Fibroblast of skin of abdomen (primary cell): ENCODE measurements at places on chromosomes 13 and 19.
A peak's percentile ranks its signal among the peaks of the same experiment; 100 is the strongest.

- DNase-seq: peak; percentile 48
Observed at GRCh38 chr19:3073159-3073563, 10.9 kb upstream of the TLE5 start.

DNA sequence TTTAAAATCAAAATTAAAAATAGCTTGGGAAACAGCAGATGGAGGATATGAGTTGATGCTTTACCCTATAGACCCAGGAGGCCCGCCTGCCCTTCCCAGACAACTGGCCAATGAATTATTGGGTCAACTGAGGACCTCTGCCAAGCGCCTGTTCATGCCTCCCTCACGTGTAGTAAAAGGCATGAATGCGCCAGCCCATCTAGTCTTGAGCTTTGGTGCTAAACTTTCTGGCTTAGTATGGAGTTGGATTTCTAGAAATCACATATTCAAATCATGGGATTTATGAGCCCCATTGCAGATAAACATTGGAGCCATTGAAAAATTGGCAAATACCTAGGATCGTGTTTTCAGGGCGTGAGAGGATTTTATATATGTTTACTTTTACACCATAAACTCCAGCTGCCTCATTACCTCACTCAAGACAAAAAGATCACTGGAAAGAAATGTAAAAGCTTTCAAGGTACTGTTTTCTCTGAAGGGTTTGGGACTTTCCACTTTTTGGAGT, 47.1 kb downstream of the COL4A2 start:
- no peak for DNase-seq

DNA sequence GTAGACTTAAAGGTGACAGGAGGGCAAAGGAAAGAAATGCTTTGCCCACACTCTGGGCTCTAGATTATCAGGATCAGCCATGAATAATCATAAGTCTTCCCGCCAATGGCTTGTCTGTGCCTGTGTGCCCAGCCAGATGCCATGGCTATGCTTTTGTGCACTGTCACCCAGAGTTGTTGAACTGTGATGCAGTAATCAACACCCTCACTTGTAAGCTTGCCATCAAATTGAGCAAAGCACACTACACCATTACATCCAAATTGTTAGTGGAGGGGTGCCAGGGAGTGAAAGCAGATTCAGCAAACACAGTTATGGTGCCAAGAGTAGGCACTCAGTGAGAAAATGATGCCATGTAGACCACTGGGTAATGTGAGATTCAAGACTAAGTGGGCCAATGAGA, 845.3 kb upstream of the MIR17HG start:
- no peak for DNase-seq

DNA sequence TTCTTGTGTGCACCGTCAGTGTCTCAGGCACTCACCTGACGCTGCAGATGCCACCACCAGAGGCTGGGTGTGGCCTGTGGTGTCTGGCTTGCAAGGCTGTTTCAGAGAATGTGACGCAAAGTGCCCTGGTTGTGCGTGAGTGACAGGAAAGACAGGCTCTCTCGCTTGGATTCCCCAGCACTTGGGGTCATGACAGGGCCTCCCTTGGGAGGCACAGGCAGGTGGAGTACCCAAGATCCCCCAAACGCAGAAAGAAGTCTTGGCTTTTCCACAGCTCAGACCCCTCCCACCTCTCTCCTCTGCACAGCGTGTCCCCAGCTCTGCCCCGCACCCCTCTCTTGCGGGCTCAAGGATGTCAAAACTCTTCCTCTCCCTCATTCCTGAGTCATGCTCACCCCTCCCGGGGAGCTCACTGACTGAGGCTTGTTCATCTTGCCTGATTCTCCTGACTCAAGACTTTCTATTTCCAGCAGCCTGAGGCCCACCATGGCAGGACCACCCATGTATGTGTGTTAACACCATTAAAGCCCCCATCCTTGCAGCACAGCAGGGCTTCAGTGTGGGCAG, 21.0 kb downstream of the DHX34 start:
- DNase-seq: peak; percentile 75

DNA sequence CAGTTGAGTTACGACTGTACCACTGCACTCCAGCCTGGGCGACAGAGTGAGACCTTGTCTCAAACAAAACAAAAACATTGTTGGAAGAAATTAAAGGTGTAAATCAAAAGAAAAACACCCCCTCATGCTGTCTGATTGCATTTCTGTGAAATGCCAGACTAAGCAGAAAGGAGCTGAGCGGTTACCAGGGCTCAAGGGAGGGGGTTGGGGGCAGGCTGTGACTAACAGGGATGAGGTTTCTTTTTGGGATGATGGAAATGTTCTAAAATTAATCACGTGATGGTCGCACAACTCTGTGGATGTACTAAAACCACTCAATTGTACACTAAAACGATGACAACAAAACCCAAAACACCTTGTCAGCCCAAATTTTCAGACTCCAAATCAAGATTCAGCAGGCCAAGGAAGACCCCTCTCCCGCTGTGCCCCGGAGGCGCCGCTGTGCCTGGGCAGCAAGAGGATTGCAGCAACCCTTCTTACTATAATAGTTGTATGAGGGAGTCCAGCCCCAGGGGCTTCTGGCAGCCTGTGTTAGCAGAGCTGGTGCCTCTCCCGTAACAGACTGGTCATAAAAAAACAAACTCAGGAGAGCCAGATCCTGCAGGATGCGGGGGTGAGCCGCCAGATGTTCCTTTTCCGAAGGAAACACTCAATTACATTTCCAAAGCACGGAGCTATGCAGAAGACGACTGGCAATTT, 20.9 kb downstream of the CAPS start:
- peak; percentile 56 for DNase-seq

DNA sequence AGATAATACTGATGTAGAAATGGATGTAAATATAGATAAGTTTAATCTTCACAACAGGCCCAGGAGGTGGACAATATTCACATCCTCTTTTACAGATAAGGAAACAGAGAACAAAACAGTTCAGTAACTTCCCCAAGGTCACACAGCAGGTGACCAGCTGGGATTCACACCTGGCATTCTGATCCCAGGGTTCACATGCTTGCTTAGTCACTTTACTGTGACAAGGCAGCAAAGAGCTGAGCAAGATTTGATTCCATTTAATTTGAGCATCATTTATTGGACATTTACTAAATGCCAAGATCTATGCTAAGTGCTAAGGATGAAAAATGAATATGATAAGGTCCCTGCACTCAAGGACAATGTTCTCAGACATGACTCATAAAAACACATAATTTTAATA, 94.1 kb upstream of the STARD13 start:
- DNase-seq: no peak

DNA sequence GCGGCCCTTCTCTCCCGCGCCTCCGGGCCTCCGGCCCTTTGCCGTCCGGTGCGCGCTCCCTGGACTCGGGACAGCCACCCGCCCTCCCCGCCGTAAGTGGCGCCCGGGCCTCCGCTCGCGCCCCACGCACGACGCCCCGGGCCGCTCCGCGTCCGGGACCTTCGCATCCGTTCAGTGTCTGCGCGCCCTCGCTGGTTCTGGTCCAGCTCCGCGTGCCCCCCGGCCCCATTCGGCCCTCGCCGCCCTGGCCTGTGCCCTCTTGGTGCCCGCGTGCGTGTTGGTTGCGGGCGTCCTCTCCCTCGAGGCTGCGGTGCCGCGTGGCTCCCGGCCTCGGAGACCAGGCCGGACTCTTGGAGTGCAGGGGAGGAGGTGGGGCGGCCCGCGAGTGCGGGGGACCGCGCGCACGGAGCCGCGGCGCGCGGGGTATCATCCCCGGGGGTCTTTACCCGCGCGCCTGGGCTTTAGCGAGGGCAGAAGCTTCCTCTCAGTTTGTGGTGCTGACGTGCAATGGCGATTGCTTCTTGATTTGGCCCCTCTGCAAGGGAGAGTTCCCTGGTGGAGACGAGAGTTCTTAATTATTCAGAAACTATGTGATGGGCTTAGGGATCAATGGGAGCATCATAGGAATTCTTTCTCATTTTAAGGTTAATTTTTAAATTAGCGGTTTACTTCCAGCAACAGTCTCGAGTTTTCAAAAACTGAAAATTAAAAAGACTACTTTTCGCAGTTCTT, 757 bp downstream of the WASF3 start:
- peak; percentile 18 for DNase-seq

DNA sequence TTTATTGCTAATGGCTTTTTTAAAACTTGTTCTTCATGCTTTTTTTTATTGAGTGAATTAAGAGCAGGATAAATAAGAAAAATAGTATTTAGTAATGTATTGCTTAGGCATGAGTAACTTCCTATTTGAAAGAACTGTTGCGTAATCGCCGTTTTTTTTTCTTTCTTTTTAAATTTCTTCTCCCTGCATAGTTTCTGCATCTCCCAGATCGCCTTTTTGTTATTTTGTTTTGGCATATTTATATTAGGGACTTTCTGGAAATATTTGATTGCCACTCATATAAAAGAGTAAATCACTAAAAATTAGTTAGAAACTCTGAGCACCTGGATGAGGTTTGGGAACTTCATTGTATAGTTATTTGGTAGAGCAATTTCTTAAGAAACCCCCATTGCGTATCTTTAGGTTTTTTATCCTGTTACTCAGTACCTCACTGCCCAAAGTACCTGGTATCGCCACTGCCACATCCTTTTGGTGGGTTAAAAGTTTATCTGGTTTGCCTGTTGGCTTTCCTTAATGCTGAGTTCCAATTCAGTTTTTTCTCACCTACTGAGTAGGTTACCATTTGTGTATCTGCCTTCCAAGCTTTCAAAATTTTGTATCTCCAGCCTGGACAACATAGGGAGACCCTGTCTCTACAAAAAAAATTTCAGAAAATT, 36.2 kb upstream of the LPAR6 start:
- DNase-seq: peak; percentile 56

DNA sequence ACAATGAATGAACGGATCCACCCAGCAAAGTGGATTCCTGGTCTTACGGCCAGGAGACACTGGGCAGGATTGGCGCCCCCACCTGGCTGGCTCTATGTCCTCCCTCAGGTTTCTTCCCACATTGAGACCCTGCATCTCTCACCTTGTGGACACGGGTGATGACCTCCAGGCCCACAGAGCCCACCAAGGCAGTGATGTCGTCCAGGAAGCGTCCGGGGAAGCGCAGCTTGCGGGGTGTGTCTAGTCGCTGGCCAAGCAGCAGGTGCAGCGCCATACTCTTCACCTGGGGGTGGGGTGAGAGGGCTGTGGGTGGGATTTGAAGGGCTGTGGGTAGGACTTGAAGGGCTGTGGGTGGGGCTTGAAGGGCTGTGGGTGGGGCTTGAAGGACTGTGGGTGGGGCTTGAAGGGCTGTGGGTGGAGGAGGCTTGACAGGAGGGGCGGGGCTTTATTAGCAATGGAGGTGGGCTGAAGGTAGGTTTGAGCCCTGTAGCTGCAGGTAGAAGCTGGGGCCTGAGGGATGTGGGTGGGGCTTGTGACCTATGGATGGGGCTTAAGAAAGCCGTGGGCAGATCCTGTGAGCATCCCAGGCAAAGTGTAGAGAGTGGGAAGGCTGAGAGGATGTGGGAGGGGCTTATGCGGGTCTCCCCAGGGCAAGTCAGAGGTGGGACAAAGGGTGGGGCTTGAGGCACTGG, 12.1 kb upstream of the ANGPTL8 start:
- no peak for DNase-seq

DNA sequence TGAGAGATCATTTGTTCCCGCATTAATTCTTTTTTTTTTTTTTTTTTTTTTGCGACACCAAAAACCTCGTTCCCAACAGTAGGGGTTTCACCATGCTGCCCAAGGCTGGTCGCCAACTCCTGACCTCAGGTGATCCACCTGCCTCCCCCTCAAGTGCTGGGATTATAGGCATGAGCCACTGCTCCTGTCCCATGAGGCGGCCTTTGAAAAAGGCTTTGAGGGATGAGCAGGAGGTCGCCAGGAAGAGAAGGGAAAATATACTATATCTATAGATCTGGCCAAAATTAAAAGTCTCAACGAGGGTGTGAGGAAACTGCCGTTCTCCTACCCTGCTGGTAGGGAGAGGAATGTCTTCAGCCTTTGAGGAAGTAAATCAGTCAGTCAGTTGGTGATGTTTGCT, 26.2 kb downstream of the ZNF473 start:
- no peak for DNase-seq

GRCh38 chr19:3142292-3142670, 6.4 kb downstream of the GNA15 start:
- DNase-seq: peak; percentile 83

- DNase-seq: peak; percentile 79
Observed at GRCh38 chr19:41957838-41958366, 1.2 kb downstream of the RABAC1 start.

- peak; percentile 43 for DNase-seq
Observed at GRCh38 chr19:51712461-51713081, 11.2 kb downstream of the HAS1 start.

DNA sequence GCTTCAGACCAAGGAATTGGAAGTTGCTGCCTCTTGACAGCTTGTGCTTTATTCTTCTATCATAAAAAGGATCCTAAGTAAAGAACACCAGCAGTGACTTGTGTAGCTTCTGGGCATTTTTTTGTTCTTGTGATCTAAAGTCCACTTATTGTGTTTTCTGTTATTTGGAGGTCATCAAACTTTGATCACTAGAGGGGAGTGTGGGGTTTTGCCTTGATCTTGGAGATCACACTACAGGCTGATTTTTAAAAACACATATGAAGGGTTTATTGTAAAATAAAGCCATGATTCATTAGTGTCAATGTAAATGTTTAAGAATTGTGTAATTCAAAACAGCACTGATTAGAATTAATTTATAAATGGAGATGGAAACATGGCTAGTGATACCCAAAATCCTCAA, 328.7 kb upstream of the EDNRB start:
- no peak for DNase-seq

DNA sequence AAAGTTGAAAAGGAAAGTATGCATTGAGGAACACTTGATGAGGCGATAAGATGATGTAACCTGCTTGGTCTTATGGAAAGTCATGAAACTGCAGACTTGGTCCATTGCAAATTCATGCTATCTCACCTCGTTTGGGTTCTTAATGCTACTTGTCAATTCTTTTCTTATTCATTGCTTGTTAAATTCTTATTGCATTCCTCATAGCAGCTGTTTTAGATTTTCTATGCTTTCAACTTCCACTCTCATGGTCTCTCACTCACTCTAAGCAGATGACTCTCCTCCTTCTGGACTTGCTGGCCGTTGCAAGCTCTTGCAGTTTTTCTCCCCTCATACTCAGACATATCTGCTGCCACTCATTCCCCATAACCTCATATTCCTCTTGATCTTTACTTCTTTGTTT, 67.8 kb upstream of the CSNK1A1L start:
- peak; percentile 99 for DNase-seq

GRCh38 chr19:51721905-51722304, 1.9 kb downstream of the HAS1 start:
- no peak for DNase-seq

GRCh38 chr13:31053091-31053490, 108.6 kb downstream of the HSPH1 start:
- no peak for DNase-seq

GRCh38 chr13:112837371-112838037, 131.5 kb upstream of the MCF2L start:
- DNase-seq: no peak
